ENCODE measurements at places on chromosomes 5 and 9. TPM values are rescaled to one million over a fixed set of nuclear protein-coding genes. Genes with fewer than 3 reads are reported as not detected.

The FBXO38 gene
- polyA plus RNA-seq = 54.6 TPM

GRCh38 chr9:124274226-124274625 lies 16.5 kb downstream of the NEK6 start:
- DNase-seq = no peak

The RETREG1 gene
- polyA plus RNA-seq = 43.1 TPM

DNA sequence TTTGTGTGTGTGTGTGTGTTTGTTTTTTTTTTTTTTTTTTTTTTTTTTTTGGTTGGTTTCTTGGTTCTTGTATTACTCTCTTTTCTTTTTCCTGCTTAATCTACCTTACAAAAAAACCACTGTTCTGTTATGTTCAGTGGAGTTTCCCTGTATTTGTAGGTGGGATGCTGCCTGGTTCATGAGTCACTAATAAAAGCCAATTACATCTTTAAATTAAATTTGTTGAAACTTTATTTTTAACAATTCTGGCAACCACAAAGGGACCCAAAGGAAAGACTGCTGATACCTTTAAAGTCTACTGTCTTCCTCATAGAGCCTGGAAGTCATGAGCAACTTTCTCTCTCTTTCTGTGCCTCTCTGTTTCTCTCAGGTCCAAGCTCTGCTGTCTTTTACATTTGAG lies 29.5 kb upstream of the RNF20 start:
- DNase-seq = no peak

GRCh38 chr5:179913461-179913860 lies 5.8 kb upstream of the TBC1D9B start:
- no peak for DNase-seq

DNA sequence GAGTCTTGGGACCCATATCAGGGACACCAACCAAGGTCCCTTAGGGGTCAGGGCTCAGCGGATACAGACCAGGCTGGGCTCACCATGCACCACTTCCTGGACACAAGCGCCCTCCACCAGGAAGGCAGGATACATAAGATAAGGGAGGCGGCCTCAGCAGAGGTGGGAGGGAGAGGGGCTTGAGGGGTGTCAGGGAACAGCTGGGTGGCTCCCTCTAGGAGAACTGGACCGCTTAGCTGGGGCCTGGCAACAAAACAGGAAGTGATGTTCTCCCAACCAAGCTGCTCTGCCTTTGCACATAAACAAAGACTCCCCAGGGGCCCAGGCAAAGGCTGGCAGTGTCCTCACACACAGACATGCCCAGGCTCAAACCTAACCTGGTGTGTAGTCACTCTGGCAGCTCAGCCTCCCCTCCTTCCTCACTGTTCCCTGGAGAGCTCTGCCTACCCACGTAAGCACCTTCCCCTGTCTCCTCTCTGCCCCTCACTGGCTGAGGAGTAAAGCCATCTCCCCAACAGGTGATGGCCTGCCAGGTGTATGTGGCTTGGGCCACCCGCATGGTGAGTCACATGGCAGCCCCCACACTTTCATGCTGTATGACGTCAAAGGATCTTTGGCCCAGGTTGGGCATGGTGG lies 5.8 kb upstream of the BICD2 start:
- DNase-seq = no peak

GRCh38 chr5:144414202-144415029 lies 243.7 kb downstream of the KCTD16 start:
- no peak for DNase-seq

The IL5 gene
- 0.53 TPM for polyA plus RNA-seq
